ENCODE measurements at places on chromosomes 2 and 18.

- no peak for DNase-seq
Measured at GRCh38 chr2:205034034-205034433, 488.8 kb downstream of the PARD3B start.

DNA sequence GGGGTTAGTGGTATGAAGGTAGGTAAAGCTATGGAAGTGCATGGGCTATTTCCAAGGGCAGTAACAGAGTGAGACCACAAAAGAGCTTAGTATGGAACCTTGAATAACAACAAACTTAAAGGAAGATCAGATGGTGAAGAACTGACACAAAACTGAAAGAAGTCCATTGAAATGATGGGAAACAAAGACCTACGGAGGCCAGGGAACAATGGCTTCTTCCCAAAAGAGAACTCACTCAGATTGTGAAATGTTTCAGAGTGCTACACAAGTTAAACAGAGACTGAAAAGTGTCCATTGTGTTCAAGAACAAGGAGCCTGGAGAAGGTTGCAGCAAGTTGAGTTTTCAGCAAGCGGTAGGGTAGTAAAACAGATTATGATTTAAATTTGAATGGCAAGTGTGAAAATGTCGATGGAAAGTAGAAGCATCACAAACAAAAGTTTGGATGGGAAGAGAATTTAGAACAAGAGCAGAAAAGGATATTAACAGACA is 700.0 kb upstream of the NXPH2 start:
- DNase-seq, result no peak

DNA sequence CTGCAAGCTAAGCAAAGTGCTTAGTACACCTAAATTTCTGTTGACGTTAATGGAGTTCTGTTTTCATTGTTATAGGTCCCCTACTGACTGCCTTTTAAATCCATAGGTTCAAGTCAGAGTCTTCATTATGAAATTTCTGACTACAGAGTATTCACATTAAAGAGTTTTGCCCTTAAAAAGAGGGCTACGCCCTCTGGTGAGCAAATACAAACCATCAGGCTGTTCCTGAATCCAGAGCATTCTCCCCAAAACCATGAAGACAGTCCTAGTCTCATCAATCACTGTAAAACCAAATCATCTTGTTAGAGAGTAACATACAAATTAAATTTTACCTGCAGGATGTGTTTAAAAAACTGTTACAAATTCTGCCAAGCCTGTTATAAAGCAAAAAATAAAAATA is 1091.7 kb downstream of the TDRD15 start:
- DNase-seq, result no peak

- DNase-seq, result no peak
Measured at GRCh38 chr2:217839073-217839749, 163.6 kb downstream of the TNS1 start.

DNA sequence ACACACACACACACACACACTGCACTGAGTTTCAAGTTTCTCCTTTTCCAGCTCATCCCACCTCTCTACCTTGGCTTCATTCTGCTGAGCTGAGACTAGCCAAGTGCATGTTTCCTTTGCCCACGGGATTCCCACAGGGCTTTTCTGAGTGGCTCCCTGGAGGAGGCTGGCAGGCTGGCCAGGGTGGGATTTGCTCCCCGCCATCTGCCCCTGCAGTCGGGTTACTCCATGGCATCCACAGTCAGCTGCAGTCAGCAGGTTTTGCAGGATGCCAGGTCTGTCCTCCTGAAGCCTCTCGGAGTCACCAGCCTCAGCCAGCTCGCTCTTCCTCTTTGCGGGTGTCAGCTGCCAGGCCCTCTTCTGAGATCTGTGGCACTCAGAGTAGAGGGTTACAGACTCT is 783.7 kb upstream of the SOX11 start:
- DNase-seq, result no peak

Data from SHP77 treated with DMSO at 0.1 percent for 48 hours (cell line).